NK-92 treated with Interleukin-12 subunit alpha and Interleukin-12 subunit beta, amount 100 ng/mL, for 24 hours (cell line): ENCODE measurements at places on chromosomes 5 and 9.

DNA sequence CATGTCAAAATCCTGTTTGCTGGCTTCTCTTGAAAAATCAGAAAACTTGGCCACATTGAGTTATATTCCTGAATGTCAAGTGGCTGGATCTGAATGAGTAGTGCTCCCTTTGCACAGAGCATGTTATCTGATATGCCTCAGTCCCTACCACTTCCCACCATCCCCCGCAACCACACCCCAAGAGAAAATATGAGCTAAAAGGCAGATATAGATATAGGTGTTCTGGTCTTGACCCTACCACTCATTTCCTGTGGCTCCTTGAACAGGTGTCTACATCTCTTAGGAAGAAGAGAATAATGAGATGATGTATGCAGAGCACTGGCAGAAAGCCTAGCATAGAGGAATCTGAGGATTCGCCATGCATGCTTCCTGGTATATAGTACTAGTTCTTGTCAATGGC is 6.6 kb upstream of the CYSTM1 start:
- no peak for DNase-seq

DNA sequence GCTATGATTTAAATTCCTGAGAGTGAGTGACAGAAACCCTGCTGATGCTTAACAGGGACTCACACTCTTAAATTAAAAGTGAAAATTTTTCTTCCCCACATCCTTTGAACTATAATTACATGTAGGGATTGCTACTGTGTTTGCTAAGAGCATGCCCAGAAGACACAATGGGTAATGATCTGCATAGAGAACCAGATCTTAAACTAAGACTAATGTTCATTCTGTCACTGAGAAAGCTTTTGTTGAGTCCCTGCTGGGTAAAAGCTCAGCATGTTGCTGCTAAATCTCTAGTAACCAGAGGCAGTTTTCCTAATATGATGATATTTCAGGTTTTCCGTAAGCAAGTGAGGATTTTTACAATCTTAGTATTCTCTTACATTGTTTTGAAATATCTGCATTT is 424.8 kb upstream of the SMC2 start:
- no peak for DNase-seq

- DNase-seq, result no peak
Observed at GRCh38 chr5:163889369-163889768, 383.9 kb downstream of the MAT2B start.

- no peak for DNase-seq
Observed at GRCh38 chr5:96687812-96688453, 25.8 kb downstream of the CAST start.

- DNase-seq, result no peak
Observed at GRCh38 chr9:8234316-8234715, 434.7 kb upstream of the DMAC1 start.

DNA sequence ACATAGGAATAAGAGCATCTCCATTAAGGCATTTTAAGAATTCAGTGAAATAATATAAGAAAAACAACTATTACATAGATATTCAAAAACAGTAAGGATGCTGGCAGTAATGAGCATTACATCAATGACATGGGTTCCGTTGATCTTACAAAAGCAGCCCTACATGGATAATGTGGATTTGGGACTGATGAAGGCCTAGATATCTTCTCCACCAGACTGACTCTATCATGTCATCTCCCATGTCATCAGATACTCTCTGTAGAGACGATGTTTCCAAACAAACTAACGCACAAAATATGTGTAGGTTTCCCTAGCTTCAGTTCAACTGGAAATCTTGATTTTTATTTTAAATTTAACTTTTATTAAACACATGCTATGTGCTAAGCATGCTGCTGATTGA is 3.6 kb downstream of the LURAP1L start:
- DNase-seq, result no peak

GRCh38 chr9:87014436-87014835 is 67.1 kb upstream of the GAS1 start:
- no peak for DNase-seq

- no peak for DNase-seq
Observed at GRCh38 chr5:99331061-99331460, 402.3 kb upstream of the CHD1 start.

DNA sequence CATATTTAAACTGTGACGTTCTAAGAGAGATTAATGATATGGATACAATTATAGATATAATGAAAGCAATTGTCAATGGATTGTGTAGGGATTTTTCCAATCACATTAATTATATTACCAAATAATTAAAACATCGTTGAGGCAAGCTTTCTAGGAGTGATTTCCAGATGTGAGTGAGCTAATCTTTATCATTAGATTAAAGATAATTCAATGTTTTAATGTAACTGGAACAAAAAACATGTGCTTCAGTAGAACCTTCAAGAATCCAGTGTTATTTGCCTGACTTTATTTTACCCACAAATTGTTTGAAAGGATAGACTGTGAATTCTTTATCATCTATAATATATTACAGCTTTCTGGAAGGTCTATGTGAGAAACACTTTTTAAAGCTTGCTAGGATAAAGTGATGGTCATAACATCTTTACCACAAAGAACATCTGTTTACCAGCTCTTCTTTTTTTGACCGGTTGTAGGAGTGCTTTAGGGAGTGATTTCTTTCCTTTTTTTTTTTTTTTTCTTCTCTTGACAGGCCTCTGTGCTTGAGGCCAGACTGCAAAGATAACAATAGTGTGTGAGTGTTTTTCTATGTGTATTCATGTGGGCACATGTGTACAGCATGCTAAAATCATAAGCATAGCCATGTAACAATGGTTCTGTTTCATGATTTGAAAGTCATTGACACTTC is 35.0 kb downstream of the SNCAIP start:
- DNase-seq, result no peak

DNA sequence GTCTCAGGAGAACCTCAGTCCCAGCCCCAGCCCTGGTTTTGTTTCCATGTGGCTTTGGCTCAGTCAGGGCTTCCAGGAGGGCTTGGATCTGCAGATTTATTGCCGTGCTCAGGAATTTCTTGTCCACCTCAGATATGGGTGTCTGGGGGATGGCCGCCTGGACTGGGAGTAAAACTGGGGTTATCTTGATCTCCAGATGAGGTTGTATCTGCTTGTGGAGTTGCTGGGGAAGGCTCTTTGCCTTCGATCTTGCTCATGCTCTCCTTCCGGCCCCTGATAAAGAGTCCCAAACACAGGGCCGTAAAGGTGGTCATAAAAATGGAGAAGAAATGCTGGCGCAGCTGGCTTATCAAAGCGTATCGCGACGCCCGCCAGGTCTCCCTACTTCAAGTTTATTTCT is 17.8 kb upstream of the PITX1 start:
- DNase-seq, result no peak

DNA sequence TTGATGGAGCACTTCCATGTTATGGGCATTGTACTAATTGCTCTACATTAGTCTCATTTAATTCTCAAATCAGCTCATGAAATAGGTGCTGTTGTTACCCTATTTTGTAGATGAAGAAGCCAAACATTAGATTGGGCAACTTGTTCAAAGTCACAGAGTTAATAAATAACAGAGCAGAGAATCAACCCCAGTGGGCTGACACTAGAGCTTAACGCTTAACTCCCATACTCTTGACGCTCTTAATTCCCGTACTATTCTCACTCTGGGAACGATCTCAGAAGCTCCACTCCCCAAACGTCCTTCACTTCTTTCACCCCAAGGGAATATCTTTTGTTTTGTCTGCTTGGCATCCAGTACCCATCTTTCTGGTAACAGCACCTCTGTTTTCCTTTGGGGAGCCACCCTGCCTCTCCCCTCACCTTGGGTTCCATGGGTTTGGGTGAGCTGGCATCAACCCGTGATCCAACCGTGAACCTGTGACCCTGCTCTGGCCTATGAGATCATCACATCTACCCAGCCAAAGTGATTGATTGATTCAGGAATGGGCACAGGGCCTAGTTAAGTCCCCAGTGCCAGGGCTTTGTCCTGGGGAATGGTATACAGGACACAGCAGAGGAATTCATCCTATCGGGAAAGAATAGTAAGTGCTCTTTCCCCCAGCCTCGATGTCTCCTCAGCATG is 169.2 kb downstream of the NR3C1 start:
- DNase-seq, result no peak

- no peak for DNase-seq
Observed at GRCh38 chr5:1205255-1206180, 4.1 kb downstream of the SLC6A19 start.

- no peak for DNase-seq
Observed at GRCh38 chr5:66074901-66075300, 69.2 kb upstream of the SREK1 start.

DNA sequence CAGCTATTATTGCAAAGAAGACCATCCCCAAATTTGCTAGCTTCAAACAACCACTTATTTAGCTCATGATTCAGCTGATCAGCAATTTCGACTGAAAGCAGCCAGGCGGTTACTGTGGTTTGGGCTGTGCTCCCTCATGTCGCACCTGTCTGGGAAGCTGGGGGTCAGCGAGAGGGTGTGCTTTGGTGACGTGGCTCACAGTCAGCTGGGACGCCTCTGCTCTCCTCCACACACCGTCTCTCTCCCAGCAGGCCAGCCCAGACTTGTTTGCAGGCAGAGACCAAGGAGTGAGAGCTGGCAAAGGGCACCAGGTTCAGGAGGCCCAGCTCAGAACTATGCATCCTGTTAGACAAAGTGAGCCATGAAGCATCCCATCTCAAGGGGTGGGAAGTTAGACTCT is 140.9 kb downstream of the SYK start:
- DNase-seq, result no peak

DNA sequence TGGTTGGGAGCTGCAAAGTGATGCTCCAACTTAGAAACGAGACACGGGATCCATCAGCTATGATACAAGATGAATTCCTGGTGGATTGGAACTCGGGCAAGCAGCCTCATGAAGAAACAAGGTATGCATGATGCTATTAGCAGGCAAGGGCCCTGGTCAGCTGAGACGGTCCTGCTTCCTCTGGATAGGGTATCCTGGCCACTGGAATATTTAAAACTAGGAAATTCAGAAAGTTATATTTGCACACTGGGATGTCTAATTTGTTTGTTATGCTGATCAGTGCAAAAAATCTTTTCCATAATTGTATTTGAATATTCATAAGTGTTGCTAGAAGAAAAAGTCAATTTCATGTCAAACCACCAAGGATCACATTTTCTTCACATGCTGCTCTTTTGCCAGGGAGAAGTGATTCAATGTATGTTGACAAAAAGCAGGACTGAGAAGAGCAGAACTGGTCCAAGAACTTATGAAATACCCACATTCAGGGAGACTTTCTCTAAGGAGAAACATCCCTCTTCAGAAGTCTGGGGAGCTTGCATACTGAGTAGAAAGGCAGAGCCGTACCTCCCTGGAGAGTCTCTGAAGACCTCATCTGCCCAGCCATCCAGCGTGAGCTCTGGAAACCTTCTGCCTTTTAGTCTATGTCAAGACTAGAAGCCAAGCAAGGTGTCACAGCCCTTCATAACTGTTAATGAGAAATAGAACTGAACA is 6.7 kb upstream of the NXNL2 start:
- DNase-seq, result no peak

GRCh38 chr5:144210655-144211054 is 40.0 kb downstream of the KCTD16 start:
- DNase-seq, result no peak

- no peak for DNase-seq
Observed at GRCh38 chr5:34667705-34668104, 11.6 kb downstream of the RAI14 start.

DNA sequence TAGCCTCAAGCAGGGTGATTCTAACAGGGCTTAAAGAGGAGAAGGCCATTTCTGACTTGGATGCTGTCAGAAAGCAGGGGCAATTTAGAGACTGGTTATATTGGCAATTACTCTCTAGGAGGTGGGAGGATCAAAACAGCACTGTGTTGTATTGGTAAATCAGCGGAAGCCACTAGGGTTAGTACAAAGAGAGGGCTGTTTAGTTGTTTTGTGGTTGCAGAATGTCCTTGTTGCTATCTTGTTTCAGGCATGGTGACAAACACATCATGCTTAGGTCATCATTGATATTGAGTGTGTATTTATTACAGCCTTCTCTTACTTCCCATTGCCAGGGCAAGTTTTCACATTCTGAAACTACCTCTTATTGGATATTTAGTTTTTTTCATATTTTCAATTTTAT is 165.3 kb downstream of the TAF11L14 start:
- DNase-seq, result no peak

- DNase-seq, result no peak
Observed at GRCh38 chr9:2096376-2096970, 81.3 kb downstream of the SMARCA2 start.

GRCh38 chr5:142110046-142110531 is 1.5 kb downstream of the NDFIP1 start:
- no peak for DNase-seq

- no peak for DNase-seq
Observed at GRCh38 chr5:154873791-154874331, 15.4 kb downstream of the CNOT8 start.

DNA sequence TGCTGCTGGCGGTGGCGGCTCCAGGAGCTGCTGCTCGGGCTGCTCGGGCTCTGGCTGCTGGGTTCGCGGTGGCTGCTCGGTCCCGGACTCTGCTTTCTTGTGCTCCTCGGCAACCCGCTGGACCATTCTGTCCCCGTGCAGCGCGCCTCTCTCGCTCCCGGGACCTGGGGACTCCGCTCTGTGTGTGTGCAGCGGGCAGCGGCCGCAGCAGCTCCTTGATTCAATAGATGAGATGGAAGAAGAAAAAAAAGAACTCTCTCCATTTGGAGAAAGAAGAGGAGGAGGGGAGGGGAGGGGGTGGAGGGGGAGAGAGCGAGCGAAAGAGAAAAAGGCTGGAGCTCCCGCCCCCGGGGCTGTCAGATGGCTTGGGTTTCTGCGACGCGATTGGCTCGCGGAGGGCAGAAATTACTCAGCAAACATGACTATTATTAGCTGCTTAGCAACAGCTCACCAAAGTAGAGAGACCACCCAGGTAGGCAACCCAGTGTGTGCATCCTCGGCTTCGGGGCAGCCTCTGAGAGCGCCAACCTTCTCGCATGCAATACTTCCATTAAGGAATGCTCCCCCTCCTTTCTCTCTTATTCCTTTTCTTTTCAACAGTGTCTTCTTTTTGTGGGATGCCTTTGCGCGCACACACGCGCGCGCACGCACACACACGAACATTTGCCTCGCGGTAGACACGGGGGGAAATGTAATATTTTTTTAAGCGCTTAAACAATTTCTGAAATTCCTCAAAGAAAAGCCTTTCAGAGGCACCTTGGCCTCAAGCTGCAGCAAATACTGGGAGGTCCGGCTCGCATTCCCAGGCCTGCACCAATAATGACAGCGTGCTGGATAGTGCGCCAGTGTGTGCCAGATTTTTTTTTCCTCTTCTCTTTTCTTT is 7.6 kb downstream of the PTCH1 start:
- peak; percentile 10 for DNase-seq

GRCh38 chr9:28287455-28287854 is 714.2 kb upstream of the C9orf72 start:
- no peak for DNase-seq

GRCh38 chr5:109645707-109646192 is 44.0 kb upstream of the MAN2A1 start:
- no peak for DNase-seq

DNA sequence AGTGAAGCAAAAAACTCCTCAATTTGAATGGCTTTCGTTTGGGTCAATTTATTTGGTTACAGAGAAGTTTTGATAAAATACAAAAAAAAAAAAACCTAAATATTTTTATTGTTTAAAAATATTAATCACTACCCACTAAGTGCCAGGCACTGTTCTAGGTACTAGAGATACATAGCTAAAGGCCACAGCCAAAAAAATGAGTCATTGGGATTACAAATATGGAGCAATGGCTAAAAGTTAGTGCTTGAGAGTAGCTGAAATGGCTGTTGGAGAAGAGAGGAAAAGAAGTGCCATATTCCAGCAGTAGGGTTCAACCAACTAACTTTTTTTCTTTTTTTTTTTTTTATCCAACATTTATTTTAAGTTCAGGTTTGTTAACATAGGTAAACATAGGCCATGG is 130.1 kb upstream of the PTGER4 start:
- no peak for DNase-seq
